ENCODE measurements at places on chromosomes 3 and 15. TPM values are rescaled to one million over a fixed set of nuclear protein-coding genes. Genes with fewer than 3 reads are reported as not detected.

DNA sequence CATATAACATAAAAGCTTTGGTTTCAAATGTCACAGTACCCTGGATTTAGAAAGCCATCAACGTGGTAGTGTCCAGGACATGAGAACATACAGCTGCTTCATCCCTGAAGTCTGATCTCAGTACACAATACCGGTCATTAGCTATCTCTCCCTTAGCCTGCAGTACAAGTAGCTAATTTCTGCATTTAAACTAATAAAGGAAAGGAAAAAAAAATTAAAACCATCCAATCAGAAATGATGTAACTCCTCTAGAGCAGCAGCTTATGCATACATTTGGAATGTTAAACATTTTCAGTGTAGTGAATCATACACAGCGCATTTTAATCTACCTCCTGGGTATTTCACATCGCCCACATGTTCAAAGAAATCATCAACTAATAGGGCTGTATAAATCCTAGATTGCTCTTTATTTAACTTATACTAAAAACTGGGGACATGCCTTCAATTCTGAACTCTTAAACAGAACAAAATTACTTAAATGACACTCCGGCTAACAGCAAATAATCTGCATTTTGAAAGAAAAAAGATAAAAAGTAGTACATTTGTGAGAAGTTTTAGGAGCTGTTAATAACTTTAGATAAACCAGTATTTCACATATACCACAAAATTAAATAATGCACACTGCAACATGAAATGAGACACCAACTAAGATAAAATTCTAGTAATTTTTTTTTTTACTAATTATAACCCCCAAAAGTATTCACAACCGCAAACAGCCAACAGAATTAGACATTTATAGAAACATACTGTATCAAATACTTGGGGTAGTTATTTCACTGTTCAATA, 3.7 kb downstream of the IGF2BP2 start:
- peak; percentile 86 for DNase-seq

DNA sequence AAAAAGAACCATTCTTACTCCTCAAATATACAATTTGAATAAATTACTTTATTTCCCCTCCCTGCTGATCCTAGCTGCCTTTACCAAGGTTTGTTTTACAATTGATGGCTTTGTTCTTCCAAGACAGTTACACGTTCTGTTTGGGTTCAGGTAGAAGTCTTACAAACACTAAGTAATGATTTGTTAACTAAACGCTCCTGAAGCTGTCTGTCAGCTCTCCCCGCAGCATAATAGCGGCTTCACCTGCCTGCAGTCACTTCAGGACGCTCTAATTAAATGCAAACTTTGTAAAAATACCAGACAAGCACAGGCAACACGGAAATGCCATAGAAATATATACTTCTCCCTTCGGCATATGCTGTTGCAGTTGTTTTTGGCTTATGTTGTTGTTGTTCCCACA, 176.4 kb upstream of the MDFIC2 start:
- DNase-seq = no peak

DNA sequence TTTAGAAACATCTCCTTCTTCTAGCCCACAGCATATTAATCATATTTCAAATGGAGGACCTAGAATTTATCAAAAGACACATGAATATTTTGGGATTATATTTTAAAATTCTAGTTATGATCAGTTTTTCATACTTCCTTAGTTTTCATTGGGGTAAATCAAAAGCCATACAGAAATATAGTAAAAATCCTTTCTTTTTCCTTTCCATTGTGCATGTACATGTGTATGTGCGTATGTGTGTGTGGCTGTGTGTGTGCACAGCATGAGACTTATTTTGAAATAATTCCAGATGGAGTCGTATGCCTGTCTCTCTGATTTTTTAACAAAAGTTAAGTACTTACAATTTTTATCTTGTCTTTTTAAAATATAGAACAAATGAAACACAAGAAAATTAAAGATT, 94.5 kb downstream of the ARPP21 start:
- no peak for DNase-seq

DNA sequence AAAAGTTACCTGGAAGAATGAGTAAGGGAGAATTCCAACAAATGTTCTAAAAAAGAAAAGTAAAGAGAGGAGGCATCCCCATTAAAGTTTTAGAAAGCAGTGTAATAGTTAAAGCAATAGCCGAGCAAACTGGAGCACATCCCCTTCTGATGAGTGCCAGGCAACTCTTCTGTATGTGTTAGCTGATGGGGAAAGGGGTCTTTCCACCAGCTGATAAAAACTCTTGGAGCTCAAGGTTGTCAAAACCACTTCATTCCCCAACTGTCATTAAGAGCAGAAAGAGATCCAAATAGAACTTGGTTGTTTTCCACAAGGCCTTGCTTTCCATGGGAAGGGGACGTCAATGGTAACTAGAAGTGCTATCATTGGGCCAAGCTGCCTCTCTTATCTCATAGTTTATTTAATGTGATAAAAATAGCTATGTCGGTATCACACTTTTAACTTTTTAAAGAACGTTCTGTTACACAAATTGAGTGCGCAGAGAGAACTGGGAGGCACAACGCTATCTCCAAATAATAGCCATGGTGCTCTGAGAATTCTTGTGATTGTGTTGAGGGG, 116.9 kb downstream of the POLR2M start:
- no peak for DNase-seq

Gene RTP4
- 38.1 TPM for total RNA-seq
